ENCODE measurements at places on chromosomes 1 and 21.
A peak's percentile ranks its signal among the peaks of the same experiment; 100 is the strongest.

DNA sequence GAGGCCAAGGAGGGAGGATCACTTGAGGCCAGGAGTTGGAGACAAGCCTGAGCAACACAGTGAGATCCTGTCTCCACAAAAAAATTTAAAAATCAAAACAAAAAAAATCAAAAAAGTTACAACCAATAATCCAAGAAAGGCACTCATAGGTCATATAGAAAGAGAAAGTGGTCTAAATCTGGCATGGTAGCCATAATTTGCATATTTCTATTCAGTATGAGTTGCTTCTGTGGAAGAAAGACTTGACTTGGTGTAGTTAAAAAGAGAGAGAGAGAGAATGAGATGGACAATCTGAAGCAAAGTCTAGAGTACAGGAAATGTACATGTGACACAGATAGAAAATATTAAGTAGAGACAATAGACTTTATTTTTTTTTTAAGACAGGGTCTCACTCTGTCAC is 22.5 kb downstream of the JMJD4 start:
- DNase-seq = no peak

DNA sequence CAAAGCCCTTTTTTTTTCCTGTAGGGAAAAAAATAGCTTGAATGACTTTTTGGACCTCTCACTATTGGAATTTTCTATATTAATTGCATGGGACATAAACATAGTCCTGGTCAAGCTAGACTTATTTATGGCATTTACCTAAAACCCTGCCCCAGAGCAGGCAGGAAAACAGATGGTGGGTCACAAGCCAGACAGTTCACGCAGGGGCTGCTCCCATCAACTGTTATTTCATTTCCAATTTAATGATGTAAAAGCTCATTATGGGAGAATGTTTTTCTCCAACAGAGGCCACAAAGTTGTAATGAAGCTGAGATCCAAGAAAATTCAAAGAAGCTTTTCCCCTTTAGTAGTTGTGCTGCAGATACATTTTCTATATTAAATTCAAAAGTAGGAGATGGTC is 99.2 kb downstream of the SGIP1 start:
- DNase-seq = no peak

DNA sequence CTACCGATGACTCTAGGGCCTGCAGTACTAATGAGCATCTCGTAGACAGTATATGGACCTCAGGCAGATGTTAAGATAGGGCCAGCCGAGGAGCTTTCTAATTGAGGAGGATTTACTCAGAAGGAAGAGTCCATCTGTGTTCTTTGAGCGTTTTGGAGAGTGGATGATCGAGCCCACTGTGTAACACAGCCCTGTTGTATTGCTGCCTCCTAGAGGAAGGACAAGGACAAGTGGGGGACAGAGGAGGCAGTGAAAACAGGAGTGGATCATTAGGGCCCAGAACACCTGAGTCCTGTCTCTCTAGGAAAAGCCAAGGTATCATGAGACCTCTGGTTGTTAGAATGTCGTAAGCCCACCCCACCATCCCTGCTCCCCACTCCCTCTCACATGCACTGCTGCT is 62.9 kb downstream of the TBX19 start:
- no peak for DNase-seq

GRCh38 chr1:43610339-43610738 is 39.6 kb upstream of the KDM4A start:
- DNase-seq = no peak

GRCh38 chr1:98924977-98925376 is 79.7 kb downstream of the PLPPR5 start:
- DNase-seq = no peak

DNA sequence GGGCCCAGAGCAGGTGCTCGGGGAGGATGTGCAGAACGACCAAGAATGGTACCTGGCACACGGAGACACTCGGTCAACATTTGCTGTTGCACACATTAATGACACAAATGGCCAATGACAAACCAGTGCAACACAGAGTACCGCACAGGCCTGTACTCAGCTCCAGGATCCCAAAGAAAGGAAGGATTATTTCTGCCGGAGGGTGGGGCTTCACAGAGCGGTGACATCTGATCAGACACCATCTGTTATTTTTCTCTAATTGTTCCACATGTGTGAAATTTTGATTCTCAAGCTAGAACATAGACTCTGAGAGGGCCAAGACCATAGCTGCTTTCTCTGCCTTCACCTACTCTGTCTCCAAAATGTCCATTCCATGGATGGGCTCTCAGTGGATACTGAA is 100.4 kb downstream of the MRPL37 start:
- DNase-seq = no peak

- DNase-seq = no peak
Measured at GRCh38 chr1:116916533-116917445, 7.1 kb downstream of the PTGFRN start.

DNA sequence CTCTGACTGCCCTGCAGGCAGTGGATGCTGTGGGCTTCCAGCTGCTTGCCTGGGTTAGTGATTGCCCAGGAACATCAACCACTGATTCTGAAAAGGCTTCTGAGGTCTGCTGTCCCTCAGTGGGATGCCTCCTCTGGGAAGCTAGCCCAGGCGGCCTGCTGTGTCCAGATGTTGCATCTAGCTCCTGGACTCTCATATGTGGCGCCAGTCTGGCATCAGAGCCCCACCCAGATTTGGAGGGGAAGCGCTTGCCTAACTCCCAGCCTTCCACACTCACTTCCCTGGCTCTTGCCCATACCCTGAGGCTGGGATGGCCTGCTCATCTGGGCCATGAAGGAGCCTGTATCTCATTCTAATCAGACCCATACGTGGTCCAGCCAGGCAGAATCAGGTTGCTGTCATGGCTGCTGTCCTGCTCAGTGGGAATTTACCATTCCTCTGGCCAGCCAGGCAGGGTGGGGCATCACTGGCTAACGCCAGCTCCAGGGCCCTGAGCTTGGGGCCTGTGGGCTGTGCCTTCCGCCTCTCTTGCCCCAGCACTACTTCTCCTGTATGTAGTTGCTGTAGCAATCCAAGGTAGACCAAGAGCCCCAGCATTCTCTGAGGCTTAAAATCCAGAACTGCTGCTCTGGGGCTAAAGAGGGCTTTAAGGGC is 4.1 kb downstream of the CSF1 start:
- no peak for DNase-seq

- no peak for DNase-seq
Measured at GRCh38 chr1:11800756-11801433, 4.9 kb downstream of the MTHFR start.

DNA sequence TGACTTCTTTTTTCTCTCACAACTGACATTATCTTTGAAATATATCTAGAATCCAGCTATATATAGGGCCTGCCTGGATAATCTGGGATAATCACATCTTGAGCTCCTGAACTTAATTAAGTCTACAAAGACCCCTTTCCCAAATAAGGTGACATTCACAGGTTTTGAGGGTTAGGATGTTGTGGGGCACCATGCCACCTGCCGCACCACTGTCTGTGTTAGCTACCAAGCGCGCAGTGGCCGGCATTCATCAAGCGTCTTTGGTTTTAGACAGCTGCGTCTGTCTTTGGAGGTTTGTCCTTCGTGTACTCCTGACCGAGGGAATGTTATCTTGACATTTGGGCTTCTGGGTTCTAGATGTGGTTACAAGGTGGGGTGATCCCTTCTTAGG is 7.5 kb downstream of the TRAPPC10 start:
- DNase-seq = no peak

- DNase-seq = peak; percentile 35
Measured at GRCh38 chr1:25810341-25811299, 9.1 kb upstream of the MTFR1L start.

DNA sequence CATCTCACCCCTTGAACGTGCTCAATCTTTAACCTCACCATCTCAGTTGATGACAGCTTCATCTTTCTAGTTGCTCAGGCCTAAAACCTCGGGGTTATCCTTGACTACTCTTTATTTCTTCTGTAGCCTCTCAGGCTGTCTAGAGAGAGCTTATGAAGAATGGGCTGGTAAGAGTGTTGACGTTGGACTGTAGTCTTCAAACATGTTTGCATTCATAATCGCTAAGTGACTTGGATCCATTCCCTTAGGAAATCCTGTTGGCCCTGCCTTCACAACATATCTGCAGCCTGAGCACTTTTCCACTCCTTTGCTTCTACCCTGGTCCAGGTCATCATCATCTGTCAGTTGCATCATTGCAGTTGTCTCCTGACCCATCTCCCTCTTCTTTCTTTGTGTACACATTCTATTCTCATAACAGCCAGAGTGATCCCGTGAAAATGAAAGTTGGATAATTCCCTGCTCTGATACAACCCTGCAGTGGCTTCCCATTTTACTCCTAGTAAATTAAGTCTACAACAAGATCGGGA is 10.5 kb downstream of the UCK2 start:
- DNase-seq = no peak
